Activated naive CD4-positive, alpha-beta T cell treated with anti-CD3 and anti-CD28 coated beads, Interleukin-2, amount 10 ng/mL, durations not matched to agents 7 days and 5 days (primary cell): ENCODE measurements at places on chromosomes 1 and 21.
A peak's percentile ranks its signal among the peaks of the same experiment; 100 is the strongest.

GRCh38 chr1:87506147-87506546 is 177.5 kb downstream of the LMO4 start:
- no peak overlapping the region for H3K4me3 ChIP-seq
- H3K36me3 ChIP-seq, result no peaks in the 10 kb centered on the region
- H3K27me3 ChIP-seq, result no peaks in the 10 kb centered on the region

GRCh38 chr21:46004168-46004861 is 22.7 kb downstream of the COL6A1 start:
- no peaks in the 10 kb centered on the region for H3K27me3 ChIP-seq
- no peaks in the 10 kb centered on the region for H3K4me1 ChIP-seq
- DNase-seq, result peak; percentile 8

DNA sequence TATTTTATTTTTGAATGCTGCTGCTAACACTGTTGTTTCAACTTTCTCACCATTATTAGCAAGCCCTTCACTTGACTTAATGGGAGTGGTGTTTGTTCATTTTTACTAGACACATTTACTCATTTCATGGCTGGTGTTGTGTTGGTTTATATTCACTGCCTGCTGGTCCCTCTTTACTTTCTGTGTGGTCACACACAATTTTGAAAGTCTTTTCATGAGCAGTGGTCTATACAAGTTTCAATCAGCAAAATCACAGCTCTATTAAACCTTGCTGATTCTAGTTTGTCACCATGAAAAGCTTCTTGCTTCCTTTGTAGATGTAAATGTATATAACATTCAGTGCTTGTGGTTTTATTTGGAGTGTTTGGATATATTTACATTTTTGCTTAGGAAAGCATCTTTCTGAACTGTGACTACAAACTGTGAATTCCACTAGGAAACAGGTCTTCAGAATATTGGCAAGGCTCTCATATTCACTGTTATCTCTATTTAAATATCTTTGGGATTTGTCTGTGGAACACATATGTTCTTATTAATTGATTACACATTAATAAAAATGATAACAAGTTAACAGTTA is 22.8 kb downstream of the ATP6V1G3 start:
- H3K36me3 ChIP-seq, result no peaks in the 10 kb centered on the region
- H3K4me1 ChIP-seq, result peaks cover 46% of the 10 kb centered on the region
- DNase-seq, result no peak
- H3K27me3 ChIP-seq, result no peaks in the 10 kb centered on the region

DNA sequence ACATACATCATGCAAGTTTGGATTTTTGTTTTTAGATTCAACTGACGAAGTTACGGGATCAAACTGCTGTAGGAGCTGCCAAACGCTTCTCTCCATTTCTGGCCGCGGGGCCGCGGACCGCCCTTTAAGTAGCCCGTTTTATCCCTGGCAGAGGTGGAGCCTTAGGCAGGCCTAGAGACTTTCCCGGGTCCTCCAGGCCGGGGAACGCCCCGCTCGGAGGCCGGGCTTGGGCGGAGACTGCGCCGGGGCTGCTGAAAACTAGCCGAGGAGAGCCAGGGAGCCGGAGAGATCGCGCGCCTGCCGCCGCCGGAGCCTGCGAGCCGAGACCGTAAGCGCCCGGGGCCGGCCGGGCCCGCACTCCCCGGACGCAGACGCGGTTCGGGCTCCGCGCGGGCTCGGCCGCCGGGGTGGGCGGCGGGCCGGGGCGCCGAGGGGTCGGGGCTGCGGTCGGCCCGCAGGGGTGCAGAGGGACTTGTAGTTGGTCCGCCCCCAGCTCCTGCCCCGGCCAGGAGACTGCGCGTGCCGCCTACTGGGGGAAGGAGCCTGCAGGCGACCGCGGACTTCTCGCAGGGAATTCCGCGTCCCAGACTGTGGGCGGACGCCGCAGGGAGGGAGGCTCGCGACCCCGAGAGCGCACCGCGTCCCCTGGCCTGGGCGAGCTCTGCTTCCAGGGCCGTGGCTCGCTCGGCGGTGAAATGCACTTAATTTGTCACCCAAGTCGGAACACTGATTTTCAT is at the start of gene EPHX1:
EPHX1 (plus strand) TSS at position 283 of the 737 bp plus-strand sequence. CDS start 18,606 bp downstream, outside the sequence.
- DNase-seq, result peak; percentile 83
- H3K4me1 ChIP-seq, result peaks cover 14% of the 10 kb centered on the region
- peaks cover 42% of the 10 kb centered on the region for H3K27me3 ChIP-seq
- peak within 1 kb of the TSS; percentile 33 for H3K27ac ChIP-seq
- peak within 1 kb of the TSS; percentile 80 for H3K4me3 ChIP-seq
